ENCODE measurements at places on chromosomes 11 and 22.
A peak's percentile ranks its signal among the peaks of the same experiment; 100 is the strongest.

GRCh38 chr11:16814410-16815046 lies 76.1 kb downstream of the C11orf58 start:
- DNase-seq = no peak

DNA sequence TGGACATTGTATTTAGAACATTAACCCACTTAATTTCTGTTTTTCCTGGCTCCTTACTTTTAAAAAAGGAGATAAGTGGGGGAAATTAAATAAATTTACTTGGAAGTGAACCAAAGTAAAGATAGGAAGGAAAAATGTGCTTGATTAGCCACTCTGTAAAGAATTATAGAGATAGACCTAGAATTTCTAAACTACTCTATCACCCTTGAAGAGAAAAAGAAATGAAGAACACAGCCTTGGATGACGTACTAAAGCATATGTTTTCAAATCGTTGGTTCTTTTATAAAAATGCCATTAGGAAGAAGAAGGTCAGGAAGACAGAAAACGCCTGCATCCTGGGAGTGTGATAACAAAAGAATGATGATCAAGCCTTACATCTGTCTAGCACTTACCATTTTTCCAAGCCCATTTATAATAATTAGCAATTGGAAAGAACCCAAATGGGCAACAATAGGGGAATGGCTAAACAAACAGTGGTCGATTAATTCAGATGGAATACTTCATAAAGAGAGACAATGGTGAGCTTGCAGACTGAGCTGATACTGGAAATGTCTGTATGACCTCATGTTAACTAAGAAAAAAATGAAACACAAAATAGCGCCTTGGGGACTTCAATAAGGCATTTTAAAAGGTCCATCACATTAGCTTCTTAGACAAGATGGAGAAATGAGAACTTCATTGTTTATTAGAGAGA lies 81.0 kb upstream of the LRRC55 start:
- DNase-seq = no peak

DNA sequence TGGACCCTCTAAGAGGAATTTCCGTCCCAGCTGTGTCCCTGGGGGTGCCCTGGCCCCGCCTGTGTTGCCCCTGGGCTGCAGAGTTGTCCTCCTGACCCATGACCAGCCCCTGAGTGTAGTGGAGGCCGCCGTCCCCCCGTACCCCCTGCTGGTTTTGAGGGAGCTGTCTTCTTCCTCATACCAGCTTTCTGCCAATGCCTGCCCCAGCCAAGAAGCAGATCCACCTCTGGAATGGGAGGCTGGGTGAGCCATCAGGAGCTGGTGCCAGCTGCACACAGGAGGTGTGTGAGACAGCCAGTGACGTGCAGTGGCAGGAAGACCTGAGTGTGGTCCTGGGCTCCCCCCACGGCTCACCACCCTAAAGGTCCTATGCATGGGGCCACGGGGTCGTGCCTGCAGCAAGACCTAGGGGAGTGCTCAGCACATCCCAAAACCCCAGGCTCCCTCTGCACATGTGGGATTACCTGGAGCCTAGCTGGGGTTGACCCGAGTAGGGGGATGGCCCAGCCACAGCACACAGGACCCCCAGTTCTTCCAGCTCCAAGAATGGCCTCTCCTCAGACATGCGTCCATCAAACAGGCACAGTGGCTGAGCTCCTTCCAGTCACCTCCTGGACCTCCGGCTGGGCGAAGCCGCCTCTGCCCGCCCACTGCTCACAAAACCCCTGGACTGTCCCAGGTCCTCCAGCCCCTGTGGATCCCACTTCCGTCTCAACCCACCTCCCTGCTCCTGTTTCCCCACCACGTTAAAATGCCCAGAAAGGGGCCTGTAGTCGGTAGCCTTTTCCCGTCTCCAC lies 647.6 kb downstream of the BRD1 start:
- DNase-seq = no peak

DNA sequence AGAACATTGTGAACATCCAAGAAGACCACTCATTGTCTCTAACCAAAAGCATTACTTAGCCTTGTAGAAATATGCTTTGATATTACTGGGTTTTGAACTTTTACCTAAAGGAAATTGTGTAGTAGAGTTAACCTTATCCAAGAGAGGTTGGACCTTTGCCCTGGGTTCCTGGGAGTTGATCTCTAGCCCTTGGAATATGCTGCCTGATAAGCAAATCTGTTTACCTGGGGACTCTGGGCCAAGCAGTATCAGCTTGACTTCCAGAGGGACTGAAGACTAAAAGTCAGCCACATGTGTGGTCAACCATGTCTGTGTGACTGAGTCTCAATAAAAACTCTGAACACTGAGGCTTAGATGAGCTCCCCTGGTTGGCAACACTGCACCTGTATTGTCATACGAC lies 44.1 kb upstream of the CWF19L2 start:
- DNase-seq = no peak

GRCh38 chr11:126420698-126421256 lies 65.3 kb downstream of the ST3GAL4 start:
- DNase-seq = no peak

DNA sequence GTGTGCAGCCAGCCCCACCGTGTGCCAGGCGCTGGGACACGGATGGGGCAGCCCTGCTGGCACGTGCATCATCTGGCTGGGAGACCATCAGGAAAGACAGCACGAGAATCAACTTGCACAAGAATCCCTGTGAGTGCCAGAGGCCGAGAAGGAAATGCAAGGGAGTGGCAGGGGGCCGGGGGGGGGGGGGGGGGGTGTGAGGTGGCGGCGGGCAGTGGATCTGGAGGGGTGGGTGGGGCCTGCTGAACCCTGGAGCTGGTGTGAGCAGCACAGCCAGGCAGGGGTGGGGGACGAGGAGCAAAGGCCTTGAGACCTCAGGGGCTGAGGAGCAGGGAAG lies 14.0 kb upstream of the FLRT1 start:
- DNase-seq = no peak

DNA sequence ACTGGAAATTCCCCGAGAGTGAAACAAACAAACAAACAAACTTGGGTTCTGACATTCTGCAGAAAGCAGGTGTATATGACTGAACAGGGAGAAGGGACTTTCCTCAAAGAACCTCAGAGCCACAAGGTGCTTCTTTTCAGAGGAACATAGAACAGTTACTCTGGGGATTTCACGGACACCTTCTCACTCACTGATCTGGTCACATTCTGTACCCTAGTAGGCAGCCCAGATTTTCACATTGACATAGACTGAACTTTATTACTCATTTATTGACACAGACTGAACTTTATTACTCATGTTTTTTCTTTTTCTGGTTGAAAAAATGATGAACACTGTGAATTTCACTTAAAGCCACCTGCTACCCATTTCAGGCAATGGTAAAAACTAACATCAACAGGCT lies 263.0 kb downstream of the OPCML start:
- no peak for DNase-seq

DNA sequence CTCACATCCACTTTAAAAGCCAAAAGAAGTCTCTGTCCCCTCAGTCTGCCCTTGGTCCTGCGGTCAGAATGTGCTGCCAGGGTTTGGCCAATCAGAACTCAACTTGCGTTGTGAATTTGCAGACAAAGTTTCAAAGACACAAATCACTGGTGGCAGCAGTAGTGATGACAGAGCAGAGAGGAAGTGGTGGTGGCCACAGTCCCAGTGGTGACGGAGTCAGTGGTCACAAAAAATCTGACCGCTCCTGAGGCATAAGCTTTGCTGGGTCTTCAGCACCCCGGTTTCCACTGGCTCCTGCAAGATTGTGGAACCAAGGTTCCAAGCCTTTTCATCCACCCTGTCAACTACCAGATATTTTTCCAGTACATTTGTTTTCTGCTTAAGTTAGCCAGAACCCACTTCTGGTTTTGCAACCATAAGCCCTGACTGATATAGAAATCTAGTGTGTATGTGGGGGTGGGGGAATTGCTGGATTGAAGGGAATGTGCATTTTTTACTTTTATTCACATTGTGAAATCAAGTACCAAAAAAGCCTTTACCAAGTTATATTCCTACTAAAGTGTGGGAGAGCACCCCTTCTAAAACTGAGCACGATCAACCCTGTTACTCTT lies 112.3 kb downstream of the TMPRSS5 start:
- no peak for DNase-seq

GRCh38 chr11:8757533-8757932 lies 74.9 kb downstream of the RPL27A start:
- DNase-seq = no peak

DNA sequence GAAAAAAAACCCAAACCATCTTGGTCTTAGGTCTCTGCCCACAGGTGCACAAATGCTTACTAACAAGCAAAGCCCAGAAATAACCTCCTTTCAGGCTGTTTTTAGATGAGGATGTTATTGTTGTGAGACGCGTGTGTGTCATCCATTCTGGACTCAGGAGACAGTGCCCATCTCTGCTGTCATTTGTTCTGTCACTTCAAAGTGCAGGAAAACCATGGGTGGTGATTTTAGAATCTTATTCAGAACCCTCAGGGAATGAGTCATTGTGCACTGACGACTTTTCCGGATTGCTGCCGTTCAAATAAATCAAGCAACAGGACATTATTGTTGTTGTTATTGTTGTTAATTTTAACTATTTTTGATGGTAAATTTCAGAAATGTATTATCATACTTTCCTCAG lies 110.3 kb downstream of the LRRC32 start:
- no peak for DNase-seq

DNA sequence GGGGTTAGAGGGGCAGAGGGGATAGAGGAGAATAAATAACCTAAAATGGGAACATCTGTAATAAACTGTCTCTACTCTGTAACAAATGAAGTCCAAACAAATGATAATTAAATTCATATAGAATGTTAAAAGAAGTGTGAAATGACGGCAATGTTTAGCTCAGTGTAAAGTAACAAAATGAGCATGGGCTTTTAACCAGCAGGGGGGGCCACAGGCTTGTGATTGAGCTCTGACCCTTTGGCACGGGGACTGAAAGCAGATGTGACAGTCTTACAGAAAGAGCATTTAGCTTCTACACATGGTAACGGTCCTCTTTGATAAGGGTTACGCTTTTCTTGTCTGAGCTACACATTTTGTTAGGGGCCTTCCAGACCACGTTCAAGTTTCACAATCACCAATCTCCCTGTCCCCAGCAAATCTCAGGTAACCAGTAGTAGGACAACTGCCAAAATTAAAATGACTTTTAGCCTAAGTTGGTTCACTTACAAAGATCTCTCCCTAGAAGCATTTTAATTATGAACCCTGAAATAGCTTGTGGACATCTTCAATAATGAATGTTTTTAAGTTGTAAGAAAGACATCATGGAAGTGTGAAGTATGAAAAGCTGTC lies 262.5 kb downstream of the DCDC1 start:
- peak; percentile 28 for DNase-seq

- DNase-seq = peak; percentile 51
Observed at GRCh38 chr11:34625576-34625975, 4.7 kb downstream of the EHF start.

DNA sequence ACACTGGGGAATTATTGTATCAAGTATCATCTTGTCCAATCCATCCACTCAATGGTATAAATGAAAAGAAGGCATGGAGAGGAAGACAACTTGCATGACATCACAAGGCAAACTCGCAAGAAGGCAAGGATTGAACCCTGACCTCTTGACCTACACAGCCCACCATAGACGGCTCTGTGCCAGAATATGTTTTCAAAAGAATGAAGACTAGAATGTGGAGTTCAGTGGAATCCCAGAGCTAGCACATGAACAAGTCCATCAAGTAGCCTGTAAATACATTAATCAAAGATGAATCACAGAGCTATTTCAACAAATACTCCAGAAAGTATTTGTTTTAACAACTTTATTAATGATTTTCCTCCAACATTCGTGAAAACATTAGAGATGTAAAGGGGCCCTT lies 189.7 kb downstream of the GUCY1A2 start:
- DNase-seq = no peak

DNA sequence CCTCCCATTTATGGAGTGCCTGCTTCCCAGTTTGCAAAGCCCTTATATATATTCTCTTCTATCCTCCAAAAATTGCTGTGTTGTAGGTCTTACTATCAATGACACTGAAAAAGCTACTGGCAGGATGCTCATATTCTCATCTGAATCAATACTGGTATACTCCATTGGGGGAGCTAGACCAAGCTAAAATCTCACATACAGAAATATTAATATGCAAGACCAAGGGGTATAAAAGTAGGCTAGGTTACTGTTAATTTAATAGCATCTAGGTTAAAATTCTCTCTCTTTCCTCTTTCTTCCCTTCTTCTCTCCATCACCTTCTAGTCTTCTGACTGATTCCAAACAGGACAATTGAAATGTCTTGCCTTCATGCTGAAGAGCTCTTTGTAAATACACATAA lies 17.1 kb upstream of the BDNF start:
- peak; percentile 36 for DNase-seq

DNA sequence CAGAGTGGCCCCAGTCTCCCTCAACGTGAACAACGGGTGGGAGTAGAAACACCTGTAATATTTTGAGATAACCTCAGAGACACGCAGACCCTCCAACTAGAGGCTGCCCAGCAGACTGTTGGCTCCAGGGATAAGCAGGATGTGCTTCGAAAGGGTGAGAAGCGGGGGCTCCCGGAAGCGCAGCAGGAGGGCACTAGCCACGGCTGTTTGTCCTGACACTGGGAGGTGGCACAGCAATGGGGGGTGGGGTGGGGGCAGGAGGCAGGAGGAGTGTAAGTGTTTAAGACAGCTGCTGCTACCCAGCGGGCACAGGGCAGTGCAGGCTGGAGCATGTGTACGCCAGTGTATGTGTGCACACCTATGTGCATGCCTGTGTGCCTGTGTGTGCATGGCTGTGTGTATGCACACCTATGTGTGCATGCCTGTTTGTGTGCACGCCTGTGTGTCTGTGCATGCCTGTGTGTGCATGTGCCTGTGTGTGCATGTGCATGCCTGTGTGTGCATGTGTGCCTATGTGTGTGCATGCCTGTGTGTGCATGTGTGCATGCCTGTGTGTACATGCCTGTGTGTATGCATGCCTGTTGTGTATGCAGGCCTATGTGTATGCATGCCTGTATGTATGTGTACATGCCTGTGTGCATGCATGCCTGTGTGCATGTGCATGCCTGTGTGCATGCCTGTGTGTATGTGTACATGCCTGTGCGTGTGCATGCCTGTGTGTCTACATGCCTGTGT lies 154.7 kb downstream of the SHANK2 start:
- DNase-seq = no peak

- no peak for DNase-seq
Observed at GRCh38 chr22:36916034-36916433, 2.6 kb downstream of the CSF2RB start.

- DNase-seq = no peak
Observed at GRCh38 chr22:45001653-45002052, 8.2 kb downstream of the PHF21B start.

GRCh38 chr11:6151117-6151516 lies 19.0 kb downstream of the OR52B2 start:
- DNase-seq = no peak

- no peak for DNase-seq
Observed at GRCh38 chr11:61403658-61404057, 11.3 kb downstream of the TMEM216 start.

DNA sequence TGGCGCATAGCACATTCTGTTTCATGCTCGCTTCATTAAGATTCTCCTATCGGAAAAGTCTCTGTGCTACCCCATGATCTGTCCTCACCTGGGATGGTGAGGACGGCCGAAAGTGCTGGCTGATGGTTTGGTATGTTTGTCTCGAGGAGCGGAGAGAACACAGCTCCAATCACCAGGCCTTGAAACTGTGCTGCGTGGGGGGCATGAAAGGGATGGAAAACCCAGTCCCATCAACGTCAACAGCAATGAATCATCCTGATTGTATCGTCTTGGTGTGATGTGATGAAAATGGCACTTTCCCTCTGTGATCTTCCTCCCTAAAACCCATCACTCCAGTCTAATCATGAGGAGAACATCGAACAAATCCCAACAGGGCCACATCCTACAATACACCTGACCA lies 8.4 kb downstream of the FXYD6 start:
- DNase-seq = no peak

- DNase-seq = no peak
Observed at GRCh38 chr11:47051217-47051616, 114.7 kb downstream of the CSTPP1 start.

GRCh38 chr11:131633921-131634715 lies 263.7 kb downstream of the NTM start:
- DNase-seq = peak; percentile 98
